ENCODE measurements at places on chromosomes 6 and 20.

DNA sequence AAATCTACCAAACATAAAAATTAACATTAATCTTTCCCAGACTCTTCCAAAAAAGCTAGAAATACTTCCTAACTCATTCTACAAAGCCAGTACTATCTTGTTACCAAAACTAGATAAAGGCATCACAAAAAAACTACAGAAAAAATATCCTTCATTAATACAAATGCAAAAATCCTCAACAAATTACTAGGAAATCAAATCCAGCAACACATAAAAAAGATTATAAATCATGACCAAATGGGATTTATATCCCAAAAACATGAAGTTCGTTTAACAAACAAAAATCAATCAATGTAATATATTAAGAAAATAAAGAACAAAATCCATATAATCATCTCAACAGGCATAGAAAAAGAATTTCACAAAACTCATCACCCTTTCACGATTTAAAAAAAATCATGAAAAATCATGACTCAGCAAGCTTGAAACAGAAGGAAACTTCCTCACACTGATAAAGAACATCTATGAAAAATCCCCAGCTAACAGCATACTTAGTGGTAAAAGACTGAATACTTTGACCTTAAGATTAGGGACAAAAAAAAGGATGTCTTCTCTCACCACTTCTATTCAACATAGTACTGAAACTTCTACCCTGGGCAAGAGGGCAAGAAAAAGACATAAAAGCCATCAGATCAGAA, 43.2 kb downstream of the RANBP9 start:
- DNase-seq = no peak

- DNase-seq = no peak
Measured at GRCh38 chr6:82602776-82603175, 239.2 kb downstream of the TPBG start.

- DNase-seq = no peak
Measured at GRCh38 chr6:126955621-126956020, 162.8 kb upstream of the RSPO3 start.

DNA sequence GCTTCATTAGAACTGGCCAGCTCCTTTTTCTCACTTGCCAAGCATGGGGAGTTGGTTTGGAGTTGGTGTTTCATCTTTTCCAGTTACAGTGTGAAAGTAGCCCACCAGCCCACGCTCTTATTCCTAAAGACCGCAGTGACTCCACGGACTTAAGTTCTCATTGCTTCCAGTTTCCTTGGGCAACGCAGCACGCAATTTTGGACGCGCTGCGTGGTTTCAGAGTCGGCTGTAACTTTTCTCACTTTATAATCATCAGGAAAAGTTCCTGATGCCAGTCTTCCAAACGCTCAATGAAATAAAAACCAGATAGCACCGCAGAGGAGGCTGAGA, 381 bp upstream of the PEX7 start:
- DNase-seq = no peak

GRCh38 chr6:63804381-63804956, 168.9 kb downstream of the PHF3 start:
- DNase-seq = no peak

- no peak for DNase-seq
Measured at GRCh38 chr20:35295674-35296073, 3.4 kb upstream of the FAM83C start.

DNA sequence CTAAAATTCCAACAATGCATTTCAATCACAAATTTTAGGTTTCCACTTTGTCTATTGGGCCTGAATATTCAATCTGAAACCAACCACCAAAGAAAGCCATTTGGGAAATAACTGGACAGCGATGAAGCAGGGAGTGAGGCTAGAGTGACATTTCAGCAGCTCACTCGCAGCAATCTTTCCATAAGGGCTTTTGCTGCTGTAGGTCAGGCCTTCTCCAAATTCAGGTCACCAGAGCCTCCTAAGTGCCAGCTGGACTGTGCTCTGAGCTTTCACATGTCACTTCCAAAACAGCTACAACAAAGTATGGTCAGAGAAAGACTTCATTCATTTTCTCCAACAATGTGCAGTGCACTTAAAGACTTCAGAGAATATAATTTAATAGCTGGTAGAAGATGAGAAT, 194.8 kb downstream of the FRK start:
- DNase-seq = no peak

GRCh38 chr6:11328613-11329247, 96.3 kb upstream of the NEDD9 start:
- DNase-seq = no peak

DNA sequence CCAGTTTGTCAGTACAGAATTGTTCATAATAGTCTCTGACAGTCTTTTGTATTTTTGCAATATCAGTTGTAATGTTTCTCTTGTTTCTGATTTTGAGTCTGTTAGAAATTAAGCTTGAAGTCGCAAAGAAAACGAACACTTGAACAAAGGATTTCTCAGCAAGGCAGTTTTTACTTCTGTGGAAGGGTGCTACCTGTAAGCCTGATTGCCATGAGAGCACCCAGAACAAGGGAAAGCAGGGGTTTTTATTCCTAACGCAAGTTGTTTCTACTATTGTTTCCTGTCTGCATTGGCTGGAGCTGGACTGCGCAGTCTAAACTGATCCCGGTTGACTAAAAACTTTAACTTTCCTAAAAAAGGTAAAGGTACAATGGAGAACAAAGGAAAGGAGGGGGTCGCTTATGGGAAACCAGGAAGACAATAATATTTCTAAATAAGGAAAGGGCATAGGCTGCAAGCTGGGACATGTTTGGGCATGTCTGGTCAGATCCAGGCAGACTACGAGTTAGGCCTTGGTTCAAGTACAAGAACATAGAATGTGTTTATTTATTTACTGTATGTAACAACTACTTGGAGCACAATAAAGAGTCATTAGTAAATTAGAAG, 28.5 kb downstream of the HLA-B start:
- no peak for DNase-seq

DNA sequence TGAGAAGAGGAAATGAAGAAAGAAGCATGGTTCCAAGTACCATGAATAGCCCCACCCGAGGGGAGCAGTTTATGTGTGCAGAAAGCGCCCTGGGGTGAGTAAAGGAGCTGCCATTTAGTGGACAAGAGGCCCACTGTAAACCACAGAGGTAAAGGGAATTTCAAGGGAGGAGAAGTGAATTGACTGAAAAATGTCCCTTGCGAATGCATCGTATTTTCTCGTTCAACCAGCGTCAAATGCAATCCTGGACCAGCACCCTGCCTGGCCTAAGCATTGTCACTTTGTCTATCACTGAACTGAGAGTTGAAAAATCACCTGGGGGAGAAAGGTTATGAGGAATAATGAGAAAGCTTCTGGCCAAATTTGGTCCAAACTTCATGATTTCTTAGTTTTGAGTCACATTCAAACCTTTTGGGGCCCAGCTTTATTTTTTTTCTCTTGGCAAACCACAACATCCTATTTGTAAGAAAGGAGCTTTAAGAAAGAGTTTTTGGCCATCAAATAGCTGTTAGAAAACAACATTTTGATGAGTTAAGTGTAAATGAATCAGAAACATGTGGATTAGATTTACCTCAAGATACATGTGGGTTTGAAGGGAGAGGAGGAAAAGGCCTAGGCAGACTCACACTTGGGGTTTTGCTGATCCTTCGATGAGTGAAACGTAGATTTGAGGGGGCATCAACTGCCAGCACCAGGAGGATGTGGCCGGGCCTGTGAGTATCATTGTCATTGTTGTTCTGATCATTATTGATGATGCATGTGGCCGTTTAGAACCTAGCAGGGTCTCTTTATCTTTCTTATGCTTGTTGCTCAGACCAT, 214.0 kb downstream of the CLIC5 start:
- DNase-seq = no peak

DNA sequence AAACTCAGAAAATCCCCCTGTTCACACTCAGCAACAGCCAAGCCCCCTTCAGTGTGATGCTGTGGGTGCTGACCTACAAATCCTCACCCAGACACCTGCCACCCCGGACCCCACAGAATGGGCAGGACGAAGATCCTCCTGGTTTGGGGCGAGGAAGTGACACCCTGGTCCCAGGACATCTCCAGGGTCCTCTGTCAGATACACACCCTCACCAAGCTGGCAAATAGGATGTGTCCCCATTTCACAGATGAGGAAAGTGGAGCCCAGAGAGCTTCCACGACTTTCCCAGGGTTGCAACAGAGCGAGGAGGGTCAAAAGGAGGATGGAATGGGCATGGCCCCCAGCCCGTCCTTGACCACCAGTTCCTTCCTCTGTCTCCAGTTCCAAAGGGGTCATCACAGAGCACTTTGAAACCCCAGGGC, 92.0 kb upstream of the AFDN start:
- DNase-seq = no peak

DNA sequence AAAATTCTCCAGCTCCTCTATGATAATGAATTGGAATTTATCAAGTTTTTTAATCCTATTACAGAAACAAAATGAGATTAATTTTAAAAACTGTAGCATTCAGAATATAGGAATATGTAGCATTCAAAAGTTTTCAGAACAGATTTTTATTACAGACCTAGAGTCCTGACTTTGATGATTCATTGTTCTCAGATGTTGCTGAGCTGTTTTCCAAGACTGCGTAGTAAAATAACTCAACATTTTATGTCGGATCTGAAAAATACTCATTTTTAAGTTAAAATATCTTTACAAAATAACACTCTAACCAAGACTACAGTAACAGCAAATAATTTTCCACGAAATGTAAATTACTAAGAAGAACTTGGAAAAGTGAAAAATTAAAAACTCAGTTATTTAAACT, 67.1 kb downstream of the SYCP2 start:
- DNase-seq = no peak

DNA sequence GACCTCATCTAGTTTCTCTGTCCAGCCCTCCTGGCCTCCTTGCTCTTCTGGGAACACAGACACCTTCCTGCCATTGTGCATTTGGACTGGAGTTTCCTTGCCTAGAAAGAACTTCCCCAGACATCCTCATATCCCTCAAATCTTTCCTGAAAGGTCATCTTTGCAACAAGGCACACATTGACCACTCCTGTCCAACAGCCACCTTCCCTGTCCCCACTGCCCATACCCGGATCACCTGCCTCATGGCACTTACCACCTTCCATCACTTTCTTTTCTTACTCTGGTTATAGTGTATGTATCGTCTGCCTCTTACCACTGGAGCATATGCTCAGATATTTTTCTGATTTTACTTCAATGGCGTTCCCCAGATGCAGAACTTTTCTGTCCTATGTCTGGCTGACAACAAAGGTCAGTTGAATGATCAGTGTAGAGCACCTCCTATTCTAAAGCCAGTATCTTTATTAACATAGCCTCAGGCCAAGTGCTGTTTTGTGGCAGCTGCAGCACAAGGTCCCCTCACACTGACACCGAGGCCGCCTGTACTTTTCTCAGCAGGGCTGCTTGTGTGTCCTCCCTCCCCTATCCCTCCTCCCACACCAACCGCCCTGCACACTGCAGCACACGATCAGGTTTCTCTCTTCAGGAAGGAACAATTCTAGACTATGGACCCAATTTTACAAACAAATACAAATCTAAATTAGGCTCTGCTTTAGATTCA, 4.1 kb downstream of the HLA-C start:
- no peak for DNase-seq

- no peak for DNase-seq
Measured at GRCh38 chr6:90863043-90863442, 276.2 kb upstream of the MAP3K7 start.

- no peak for DNase-seq
Measured at GRCh38 chr6:105691971-105692370, 289.1 kb upstream of the PREP start.

- DNase-seq = no peak
Measured at GRCh38 chr6:80174900-80175572, 68.6 kb downstream of the BCKDHB start.

Data from neuronal stem cell (in vitro differentiated cells).